Astrocyte of the cerebellum (primary cell): ENCODE measurements at places on chromosomes 6 and 20.

GRCh38 chr6:43878127-43878634 is 108.2 kb downstream of the VEGFA start:
- DNase-seq, result no peak

GRCh38 chr6:41054511-41054910 is 1.5 kb downstream of the APOBEC2 start:
- no peak for DNase-seq

DNA sequence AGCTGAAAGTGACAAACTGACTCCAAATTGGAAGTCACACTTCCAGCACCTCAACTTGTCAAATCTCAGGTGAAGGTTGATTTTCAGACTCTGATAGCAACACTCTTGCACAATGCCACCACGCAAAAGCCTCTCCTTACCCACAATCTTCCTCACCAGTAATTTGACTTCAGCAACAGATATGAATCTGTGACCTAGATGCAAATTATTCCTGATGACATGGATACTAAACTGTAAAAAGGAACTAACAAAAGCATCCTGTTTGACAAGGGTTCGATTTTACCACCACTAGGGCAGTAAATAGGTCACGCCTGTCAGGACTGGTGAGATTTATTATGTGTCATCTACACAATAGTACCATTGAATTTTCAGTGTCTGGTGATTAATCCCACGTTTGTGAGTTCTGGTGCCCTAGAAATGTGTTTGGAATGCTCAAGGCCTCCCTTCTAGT is 134.4 kb upstream of the COL21A1 start:
- DNase-seq, result no peak

GRCh38 chr6:31125162-31125561 is 4.9 kb upstream of the CDSN start:
- DNase-seq, result no peak

DNA sequence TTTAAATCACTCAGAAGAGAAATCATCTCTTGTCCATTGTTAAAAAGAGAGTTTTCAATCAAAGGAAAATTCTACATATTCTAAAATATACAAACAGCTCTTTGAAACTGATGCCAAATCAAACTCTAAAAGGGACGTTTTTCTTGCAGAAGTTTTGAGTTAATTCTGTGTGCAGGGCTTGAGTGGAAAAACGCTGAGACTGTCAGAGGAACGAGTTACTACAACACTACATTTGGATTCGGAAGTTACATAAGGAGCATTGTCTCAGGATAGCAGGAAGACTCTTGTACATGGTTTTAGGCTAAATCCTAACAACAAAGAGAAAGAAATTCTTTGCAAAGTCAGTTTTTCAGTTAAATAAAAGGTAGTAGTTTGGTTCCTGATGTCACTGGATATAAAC is 155.7 kb upstream of the SUPT3H start:
- DNase-seq, result no peak

DNA sequence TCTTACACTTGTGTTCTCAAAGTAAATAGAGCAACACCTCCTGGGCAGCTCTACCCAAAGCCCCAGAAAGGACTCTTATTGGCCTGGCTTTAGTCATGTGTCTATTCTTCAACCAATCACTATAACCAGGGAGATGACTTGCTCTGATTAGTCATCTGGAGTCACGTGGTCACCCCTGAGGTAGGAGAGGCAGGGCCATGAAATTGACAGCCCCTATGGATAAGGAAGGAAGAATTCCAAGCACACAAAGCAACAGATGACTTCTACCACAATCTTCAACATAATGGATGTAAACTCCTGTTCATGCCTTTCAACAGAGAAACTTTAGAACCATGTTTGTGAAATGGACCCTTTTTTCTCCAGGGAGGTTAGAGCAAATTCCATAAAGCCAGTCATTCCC is 24.6 kb upstream of the EYA2 start:
- DNase-seq, result no peak

DNA sequence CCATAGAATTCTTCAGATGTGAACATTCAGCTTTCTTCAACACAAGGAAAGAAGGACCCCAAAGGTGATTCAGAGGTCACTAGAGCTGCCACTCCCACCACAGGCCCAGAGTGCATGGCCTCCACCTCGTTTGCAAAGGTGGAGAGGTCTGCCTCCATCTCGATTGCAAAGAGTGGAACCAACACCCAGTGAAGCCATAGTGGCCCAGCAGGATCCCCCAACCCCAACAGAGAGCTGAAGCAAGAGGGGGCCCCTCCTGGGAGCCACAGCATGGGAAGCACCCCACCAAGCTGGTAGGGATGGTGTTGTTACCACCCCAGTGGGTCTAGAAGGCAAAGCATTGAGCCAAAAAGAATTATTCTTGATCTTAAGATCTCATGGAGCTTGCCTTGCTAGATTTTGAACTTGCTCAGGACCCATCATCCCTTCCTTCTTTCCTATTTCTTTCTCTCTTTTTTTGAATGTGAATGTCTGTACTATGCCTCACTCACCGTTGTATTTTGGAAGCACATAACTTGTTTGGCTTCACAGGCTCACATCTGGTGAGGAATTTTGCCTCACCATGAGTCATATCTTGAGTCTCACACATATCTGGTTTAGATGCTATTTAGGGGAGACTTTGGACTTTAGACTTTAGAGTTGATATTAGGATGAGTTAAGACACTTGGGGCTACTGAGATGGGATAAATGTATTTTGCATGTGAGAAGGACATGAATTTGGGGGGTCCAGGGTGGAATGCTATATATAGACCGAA is 119.2 kb downstream of the ANKRD60 start:
- no peak for DNase-seq

DNA sequence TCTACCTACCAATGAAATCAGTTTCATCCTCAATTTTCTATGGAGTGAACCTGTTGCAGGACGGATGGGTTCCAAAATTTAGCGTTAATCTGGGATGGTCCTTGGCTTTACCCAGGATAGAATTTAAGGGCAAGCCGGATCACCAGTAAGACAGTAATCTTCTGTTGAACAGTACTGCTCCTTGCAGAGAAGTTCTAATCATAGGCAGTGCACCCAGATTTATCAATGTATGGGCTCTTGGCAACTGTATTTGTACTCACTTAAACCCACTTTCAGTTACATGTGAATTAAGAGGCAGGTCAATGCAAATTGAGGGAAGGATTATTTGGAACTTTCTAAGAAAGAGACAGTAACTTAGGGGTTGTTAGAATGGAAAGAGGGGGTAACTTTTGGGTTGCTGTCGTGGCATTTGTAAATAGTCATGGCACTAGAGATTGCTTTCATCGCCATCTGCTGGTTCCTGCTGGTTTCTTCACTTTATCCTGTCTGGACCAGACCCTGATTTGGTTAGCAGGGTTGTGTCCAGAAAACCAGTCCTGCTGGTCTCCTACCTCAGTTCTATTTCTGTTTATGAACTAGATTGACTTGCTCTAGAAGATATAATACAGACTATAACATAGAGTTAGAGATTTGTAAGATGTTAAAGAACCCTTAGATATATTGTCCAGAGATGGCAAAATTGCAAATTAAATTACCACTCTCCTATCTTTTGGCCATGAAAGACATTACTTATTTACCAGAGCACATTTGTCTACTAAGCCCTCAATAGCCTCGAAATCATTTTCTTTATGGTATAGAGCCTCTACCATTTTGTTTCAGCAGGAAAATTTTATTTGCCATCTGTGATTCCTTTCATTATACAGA is 646.3 kb downstream of the UTRN start:
- peak; percentile 11 for DNase-seq

DNA sequence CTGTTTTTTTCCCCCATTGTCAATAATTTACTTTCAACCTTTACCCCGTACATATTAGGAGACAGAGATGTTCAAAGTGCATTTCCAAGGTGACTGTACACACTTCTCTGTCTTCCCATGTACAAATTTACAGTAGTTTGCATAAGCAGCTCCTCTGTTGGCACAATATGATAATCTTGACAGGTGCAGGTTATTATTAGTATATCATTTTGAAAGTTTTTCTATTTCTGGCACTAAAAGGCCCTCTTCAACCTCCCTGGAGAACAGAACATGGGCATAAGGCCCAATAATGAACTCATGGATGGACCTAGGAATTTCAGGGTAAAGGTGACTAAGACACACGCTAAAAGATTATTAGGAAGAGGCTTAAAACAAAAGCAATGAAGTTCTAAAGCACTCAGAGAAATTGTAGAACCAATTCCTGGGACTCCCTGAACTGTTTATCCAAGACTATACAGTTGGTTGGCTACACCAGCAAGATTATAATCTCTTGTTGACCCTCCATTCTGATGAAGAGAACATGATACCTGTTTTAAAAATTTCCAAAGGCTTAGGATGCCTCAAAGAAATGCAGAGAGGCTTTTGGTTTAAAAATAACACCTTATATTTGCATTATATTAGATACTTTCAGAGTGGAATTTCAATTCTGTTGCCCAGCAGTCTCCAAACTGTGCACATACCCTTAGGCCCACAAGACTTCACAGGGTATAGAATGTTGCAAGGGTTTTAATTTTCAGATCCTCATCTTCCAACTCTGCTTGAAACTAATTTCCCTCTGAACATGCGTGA is 1.1 kb downstream of the AIG1 start:
- DNase-seq, result no peak

GRCh38 chr6:44270526-44271405 is 516 bp downstream of the TMEM151B start:
- no peak for DNase-seq

- no peak for DNase-seq
Observed at GRCh38 chr6:145110109-145110508, 625.2 kb downstream of the EPM2A start.

DNA sequence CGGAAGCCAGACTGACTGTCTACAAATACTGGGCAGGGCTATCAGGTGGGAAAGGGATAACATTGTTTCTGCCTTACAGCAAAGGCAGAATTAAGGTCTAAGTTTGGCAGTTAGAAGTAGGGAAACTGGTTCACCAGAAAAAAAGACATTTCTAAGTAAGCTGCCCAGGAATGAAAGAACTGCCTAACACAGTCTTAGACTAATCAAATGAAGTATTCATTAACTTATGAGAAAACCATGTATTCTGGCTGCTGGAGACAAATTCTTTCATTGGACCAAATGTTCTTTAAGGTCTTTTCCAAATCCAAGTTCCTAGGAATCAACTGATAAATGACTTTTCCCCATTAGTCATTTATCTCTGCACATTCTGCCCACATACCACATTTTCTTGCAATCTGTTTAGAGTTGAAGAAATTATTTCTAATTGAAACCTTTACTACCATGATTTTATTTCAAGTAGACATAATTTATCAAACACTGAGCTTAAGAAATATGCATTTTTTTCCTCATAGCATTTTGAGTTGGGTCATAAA is 120.3 kb upstream of the OGFRL1 start:
- no peak for DNase-seq

GRCh38 chr6:33761922-33762629 is 15.4 kb upstream of the IP6K3 start:
- no peak for DNase-seq

DNA sequence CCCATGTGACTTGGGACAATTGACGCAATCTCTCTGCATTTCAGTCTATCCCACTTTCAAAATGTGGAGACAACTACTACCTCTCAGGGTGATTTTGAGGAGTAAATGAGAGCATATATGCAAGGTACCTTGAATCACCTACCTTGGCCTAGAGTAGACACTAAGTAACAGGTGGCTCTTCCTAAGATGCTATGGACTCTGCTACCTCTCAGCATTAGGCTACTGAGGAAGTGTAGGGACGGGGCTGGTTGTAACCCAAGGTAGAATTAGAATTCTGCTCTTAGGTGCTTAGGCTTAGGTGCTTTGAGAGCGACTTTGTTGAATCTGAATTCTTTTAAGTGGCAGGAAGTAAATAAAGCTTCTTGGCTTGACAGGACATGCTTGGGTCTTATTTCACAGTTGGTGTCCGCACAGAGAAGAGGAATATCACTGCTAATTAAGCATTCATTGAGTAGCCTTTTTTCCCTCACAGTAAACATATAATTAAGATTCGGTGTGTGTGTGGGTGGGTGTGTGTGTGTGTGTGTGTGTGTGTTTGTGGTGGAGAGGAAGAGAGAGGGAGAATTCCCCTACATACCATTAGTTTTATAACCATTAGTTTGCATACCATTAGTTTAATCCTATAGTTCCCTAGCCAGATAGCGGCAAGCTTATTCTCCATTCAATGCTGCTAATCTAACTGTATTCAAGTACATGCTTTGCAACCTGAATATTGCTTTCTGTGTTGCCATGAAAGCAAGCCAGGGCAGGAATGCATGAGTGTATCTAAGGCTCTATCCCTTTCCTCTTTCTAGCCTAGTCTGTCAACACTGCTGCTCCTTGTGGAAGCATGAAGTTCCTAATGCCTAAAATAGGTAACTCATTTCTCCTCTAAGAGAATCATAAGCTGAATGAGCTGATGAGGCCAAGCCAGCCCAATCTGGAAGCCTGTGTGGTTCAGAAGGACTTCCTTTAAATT is 112.5 kb downstream of the IPCEF1 start:
- no peak for DNase-seq

- no peak for DNase-seq
Observed at GRCh38 chr20:50876816-50877215, 54.4 kb downstream of the ADNP start.

DNA sequence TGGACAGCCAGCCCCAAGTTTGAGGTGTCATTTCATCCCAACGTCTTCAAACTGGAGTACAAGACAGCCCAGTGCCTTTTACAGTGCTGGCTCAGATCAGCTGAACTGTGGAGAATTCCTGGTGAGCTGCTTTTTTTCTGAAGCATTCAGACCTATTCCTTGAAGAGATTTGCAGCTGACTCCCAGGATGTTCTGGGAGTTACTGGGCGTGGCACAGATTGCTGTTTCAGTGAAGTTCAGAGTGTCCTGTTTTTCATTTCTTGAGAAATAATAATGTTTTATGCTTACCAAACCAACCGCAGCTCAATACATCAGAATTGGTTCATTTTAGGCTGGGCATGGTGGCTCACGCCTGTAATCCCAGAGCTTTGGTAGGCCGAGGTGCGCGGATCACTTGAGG is 33.4 kb upstream of the SRPK1 start:
- no peak for DNase-seq

- DNase-seq, result no peak
Observed at GRCh38 chr6:106114492-106114891, 28.4 kb downstream of the PRDM1 start.

DNA sequence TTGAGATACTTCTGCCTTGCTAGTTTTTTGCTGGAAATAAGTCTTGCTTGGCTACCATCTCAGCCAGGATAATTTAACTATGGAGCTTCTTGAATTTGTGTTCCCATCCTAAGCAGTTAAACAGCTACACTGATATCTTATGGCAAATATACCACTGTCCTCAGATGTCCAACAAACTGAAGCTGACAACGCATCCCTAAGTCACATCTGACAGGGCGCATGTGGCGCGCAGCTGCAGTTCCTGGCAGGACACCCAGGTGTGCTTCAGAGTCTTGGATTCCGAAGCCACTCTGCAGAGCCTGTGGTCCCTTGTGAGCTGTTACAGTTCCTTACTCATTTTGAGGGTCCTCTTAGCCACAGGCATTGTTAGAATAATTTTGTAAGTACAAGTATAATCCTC is 127.9 kb downstream of the WDR27 start:
- DNase-seq, result no peak

- DNase-seq, result no peak
Observed at GRCh38 chr6:16031278-16031981, 97.5 kb upstream of the MYLIP start.

- DNase-seq, result no peak
Observed at GRCh38 chr6:130489514-130489913, 123.7 kb downstream of the TMEM200A start.
